ENCODE measurements at places on chromosomes 3 and 15. TPM values are rescaled to one million over a fixed set of nuclear protein-coding genes. Genes with fewer than 3 reads are reported as not detected.

GRCh38 chr3:164507886-164508285 lies 570.4 kb downstream of the SI start:
- ATAC-seq: no peak

GRCh38 chr15:33872416-33873106 lies 95.7 kb upstream of the CHRM5 start:
- ATAC-seq: no peak

GRCh38 chr15:67744331-67745072 lies 80.8 kb upstream of the SKOR1 start:
- no peak for ATAC-seq

DNA sequence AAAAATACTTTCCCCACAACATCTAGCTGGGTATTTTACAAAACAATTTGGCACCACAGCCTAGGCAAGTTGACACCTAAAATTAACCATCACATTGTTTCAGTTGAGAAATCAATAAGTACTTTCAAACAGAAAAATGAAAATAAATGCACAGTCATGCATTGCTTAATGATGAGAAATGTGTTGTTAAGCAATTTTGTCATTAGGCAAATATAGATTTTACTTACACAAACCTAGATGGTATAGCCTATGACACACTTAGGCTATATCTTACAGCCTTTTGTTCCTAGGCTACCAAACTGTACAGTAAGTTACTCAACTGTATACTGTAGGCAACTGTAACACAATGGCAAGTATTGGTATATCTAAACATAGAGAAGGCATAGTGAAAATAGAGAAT lies 608.6 kb upstream of the BCHE start:
- ATAC-seq: peak; percentile 79

- ATAC-seq: peak; percentile 32
Observed at GRCh38 chr3:13559764-13560525, 11.0 kb downstream of the FBLN2 start.

DNA sequence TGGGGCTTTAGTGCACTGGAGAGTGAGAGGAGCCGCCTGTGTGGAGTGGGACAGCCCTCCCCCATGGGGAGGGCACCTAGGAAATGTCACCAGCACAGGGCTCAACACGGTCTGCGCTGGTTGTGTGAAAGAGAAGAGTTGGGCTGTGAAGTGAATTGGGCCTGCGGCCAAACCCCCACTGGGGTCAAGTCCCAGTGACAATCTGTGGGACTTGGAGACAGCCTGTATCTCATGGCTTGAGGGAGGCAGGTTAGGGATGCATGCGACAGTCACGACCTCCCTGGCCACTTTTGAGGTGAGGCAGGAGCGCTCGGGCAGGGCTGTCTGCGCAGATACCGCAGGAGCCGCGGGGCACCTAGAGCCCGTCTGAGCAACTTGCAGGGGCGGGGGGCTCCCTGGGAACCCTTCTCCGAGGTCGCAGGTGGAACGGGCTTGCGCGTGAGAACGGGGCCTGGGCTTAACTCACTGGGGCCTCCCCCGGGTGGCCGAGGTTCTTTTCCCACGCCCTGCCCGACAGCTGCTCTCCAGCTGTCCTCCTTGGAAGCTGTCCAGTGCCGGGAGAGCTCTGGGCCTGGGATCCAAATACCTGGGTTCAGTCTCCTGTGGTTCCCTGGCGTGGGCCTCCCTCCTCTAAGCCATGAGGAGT lies 77.4 kb downstream of the SNRK start:
- no peak for ATAC-seq

GRCh38 chr3:17387108-17387507 lies 355.3 kb downstream of the TBC1D5 start:
- no peak for ATAC-seq

DNA sequence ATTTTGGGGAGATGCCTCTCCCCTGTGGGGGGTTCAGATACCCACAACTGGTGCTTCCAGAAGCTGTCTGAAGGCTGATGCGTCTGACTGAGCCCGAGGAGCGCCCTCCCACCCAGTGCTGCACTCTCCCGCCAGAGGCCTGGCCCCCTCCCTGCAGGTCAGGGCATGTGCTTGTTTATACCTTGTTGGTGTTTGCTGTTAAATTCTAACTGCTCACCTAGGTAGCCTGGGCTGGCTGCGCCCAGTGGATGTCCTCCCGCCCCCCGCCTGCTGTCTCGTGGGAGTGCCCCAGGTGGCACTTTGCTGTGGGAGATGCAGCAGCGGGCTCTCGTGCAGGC lies 12.9 kb downstream of the KLF13 start:
- no peak for ATAC-seq

DNA sequence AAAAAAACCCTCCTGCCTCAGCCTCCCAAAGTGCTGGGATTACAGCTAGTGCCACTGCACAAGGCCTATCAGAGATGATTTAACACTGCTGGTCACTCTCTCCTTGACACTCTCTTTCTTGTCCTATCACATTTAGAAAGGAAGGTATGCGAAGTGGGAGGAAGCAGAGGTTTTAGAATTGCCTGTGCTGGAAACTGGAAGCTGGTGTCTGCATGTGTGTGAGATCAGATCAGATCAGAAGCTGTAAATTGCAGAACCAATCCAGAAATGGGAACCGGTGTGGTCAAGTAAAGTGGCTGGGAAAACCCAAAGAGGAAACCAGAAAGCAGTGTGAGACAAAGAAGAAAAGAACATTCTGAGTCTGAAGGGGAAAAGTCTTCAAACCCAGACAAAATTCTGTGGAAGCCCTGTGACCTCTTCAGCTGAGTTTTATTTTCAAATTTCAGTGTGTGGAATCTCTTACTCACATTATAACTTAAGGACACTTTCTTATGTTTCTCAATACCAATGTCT lies 2.8 kb downstream of the EFHB start:
- no peak for ATAC-seq

DNA sequence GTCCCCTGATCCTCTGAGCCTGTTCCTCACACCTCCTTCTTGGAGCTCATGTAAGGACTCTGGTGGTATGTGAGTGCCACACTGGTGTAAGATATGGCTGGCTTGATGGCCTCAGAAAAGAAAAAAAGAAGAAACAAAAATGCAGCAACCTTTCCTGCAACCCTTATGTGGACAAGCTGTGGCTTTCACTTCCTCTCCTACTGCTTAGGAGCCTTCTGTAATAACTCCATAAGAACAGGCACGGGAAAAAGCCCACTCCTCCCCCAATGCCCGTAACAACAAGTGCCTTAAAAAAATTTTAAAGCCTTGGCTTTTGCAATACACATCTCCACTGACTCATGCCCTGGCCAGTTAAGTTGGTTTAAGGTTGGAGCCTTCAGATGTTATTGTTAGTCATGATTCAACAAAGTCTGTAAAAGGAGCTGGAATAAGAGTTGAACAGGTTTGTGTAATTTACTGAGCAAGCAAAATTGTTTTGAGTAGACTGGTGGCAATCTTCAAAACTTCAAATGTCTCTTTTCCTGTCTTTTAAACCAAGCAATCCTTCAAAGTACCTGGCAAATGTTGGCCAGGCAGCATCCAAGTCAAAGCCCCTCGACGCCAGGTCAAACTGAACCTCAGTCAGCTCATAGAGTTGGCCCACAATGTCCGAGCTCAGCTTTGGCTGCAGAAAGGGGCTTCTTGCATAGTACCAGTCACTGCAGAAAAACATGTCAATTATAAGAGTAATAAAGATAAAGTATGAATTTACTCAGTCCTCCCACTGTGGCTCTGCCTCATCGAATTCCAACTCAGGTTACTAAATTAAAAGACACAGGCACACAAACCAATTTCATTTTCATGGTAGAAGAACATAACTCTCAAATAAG lies 22.9 kb downstream of the FYCO1 start:
- peak; percentile 90 for ATAC-seq

DNA sequence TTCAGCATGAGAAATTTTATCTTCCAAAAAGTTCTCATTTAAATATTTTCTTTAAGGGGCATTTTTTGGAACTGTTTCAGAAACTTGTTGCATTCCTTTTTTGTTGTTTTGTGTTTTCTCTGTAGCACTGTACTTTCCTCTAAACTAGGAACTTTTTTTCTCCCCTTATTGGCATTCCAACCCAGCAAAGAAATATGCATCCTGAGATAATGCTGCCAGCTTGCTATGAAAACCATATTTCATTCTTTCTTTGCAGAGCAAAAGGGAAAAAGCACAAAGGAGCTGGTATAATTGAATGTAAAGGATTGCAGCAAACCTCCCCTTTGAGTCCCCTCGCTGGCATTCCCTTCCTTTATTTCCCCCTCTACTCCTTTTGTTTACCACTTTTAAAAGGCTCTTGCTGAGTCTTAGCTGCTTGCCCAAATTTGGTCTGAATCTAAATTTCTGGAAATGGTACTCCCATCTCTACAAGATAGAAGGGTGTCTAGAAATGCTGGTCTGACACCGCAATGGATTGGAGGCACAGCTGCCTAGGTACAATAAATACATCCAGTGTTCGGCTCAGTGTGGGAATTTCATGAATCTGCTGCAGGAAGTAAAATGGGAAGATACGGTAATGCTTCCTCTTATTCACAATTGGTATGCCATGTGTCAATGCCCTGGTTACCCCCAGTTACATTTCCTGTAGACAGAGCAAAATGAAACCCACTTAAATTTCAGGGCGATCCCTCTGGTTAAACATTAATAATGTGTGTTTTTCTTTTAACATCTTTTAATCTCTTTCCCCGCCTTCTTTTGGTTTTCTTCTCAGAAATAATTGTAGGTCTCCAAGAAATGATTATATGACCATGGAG lies 156.6 kb downstream of the MEIS2 start:
- no peak for ATAC-seq

GRCh38 chr15:31473385-31474058 lies 146.9 kb downstream of the KLF13 start:
- no peak for ATAC-seq

DNA sequence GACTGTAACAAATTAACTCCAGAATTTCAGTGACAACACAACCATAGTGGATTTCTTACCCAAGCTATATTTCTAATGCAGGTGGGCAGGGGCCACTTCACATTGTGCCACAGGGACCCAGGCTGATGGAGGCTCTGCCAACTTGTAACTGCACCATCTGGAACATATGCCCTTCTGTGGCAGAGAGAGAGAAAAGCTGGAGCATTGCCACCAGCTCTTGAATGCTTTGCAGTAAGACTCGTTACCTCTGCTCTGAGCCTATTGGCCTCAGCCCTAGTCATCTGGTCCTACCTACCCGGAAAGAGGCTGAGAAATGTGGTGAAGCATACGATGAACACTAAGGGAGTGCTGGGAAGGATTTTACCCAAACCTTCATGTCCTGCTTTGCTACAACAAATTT lies 587.1 kb downstream of the ZNF385D start:
- no peak for ATAC-seq

GRCh38 chr3:196868297-196868661 lies 559 bp downstream of the SENP5 start:
- peak; percentile 47 for ATAC-seq

DNA sequence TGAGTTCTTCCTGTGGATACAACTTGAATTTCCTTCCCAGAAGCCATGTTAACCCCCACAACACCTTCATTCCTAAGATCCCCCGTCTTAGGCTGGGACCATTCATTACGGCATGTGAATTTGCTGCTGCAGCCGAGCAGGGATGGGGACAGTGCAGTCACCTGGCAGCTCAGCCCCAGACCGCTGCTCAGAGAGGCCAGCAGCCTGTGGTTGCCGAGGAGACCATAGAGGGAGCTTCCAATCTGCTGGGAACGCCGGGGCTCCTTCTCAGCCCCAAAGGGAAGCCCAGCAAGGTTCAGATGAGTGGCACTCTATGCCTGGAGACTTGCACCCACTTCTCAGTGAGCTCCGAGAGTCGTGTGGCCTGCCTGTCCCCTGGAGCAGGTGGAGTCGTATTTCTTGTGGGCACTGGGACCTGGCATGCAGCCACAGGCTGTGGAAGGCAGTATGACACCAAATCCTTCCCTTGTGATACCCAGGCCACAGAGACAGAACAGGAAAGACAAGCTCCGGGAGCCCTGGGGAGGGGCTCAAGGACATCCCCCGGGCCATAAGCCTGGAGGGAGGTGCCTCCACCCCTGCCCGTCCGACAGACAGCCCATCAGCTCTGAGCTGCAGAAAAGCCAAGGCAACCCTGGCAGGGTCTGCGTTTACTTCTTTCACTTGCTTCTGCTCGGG lies 167.3 kb downstream of the FAM43A start:
- no peak for ATAC-seq

- no peak for ATAC-seq
Observed at GRCh38 chr3:62803276-62803675, 71.9 kb downstream of the CADPS start.

DNA sequence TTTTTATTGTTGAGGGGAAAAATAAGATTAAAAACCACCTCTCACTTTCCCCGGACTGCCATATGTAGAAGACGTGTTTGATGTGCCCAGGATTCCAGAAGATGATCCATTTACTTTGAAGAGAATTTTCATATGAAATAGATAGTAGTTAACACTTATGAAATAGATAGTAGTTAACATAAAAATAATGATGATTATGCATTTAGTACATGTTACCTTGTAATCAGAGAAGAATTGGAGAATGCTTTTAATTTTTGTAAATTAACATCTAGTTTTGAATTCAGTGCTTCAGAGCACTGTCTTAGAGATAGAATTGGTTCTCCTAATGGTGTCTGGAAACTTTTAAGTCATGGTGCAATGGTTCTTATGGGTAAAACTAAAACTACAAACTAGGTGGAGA lies 46.1 kb upstream of the CRTC3 start:
- ATAC-seq: no peak

DNA sequence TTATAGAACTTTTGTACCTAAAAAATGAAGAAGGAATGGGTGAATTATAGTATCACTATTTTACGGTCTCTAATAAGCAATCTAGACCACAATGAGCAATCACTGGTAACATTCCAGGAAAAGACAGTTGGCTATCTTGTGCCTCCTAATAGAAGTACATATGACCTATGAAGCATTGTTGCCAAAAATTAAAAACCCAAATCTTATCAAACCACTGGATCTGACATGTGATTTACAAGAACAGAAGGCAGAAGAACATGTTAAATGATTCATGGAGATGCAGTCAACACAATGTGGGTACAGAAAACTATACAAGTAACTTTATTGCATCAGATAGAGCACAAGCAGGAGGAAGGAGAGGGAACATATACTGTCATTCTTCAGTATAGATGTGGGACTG lies 14.5 kb upstream of the HYKK start:
- ATAC-seq: no peak

- no peak for ATAC-seq
Observed at GRCh38 chr3:126275620-126275904, 81.6 kb downstream of the KLF15 start.

GRCh38 chr15:76337059-76337695 lies 604 bp downstream of the ISL2 start:
- no peak for ATAC-seq

- ATAC-seq: no peak
Observed at GRCh38 chr3:159751146-159751545, 237.5 kb upstream of the IL12A start.

KLHDC8B gene
- 39.6 TPM for total RNA-seq

EFCC1 gene
- total RNA-seq: 0.20 TPM

SLC15A2 gene
- 3.8 TPM for total RNA-seq

SEMA3F gene
- total RNA-seq: 72.7 TPM

ACSBG1 gene
- total RNA-seq: not detected

ITGB5 gene
- total RNA-seq: 83.0 TPM

RHOA gene
- total RNA-seq: 311 TPM

ATP8B4 gene
- total RNA-seq: 0.56 TPM

TMCO5A gene
- total RNA-seq: not detected

All from esophagus mucosa (tissue), 1 donor.